NK-92 treated with Interleukin-12 subunit alpha and Interleukin-12 subunit beta, amount 100 ng/mL, for 24 hours (cell line): ENCODE measurements at places on chromosomes 3 and 15.

DNA sequence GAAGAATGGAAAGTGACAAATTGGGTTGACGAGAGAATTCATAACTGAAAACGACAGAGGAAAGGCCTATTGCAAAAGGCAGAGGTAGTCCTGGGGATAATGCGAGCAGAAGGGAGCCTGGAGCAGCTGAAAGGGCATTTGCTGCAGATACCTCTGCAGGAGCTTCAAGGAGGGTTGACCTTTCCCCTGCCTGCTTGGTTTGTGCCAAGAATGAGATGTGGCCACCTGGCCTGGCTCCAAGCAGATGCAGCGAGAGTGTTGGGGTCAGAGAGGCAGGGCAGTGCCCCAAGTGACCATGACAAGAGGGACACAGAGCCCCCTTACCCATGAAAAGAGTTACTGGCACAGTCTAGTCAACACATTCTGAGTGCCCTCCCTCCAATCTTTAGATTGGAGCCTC is 43.5 kb downstream of the SLC41A3 start:
- no peak for DNase-seq

DNA sequence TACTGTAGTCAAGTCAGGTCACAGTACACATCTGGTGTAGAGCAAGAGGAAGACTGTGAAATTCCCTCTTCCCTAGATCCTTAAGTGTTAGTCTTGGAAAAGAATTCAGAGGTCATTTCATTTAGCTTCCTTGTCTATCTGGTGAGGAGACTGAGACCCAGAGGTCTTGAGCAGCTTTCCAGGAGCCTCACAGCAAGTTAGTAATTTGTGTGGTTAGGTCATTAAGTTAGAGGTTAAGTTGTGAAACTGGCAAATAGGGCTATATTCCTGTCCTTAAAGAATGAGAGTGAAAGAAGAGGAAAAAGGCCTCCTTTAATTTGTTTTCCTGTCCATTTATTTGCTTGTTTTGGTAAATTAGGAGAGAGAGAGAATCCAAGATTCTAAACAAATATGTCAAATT is 9.0 kb downstream of the PODXL2 start:
- no peak for DNase-seq

- DNase-seq, result no peak
These were observed 46.0 kb downstream of the SUCNR1 start for GRCh38 chr3:151919446-151919845.

DNA sequence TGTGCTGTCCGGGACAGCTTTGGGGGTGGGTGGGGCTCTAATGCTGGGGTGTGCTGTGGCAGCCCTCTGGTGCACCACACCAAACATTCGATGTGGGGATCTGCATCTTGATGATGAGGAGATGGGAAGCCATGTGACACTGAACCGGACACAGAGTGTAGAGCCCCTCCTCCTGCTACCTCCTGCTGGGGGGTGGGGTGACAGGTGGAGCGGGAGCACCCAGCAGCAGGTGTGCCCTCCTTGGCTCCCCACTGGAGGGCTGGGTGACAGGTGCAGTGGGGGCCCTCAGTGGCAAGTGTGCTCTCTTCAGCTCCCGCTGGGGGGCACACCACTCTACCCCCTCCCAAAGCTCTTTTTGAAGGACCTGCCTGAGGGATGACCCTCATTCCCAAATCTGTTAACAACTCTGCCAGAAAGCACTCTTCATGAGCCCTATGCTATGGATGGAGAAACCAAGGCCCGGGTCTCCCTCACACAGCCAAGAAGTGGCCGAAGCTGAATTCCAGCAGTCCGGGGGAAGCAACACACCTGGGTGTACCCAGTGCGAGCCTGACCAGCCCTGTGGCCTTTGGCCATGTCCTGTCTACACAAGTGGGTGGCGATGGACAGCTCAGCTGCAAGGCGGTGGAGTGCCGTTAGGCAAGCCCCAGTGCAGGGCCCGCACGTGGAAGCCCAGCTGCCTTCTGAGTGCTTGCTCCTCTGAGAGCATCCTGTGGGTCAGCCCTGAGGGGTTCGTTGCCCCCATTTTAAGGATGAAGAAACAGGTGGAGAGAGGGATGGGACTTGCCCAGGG is 609 bp upstream of the UROC1 start:
- DNase-seq, result no peak

DNA sequence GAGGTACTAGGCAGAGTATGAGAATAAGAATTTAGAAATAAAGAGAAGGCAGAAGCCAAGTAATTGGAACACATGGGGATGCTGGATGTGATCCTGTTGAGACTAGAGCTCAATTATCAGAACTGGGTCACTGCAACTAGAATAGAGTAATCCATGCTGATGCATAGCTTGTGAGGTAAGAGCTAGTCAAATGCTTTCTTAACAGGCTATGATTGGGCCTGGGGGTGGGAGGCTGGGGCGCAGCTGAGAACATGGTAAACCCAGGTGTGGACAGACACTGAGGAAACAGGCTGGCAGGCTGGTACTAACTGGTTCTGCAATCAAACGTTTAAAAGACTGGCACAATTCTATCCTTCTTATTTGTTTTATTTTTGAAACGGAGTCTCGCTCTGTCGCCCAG is 50.5 kb upstream of the LRRFIP2 start:
- DNase-seq, result no peak

DNA sequence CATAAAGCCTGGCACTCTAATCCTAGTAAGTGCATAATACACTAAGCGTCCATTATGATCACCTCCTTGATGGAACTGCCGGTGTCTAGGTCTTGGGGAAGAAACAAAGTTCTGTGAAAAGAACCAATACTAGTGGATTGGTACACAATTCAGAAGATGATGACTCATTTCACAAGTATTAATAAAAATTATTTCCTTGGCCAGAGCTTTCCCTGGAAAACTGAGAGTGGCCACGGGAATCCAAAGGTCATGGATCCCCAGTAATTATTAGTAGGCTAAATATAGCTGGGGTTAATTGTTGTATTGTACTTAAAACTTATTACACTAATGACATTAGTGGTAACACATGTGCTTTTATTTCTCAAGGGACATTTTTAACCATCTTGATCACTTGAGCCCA is 808.0 kb upstream of the NR2F2 start:
- no peak for DNase-seq

DNA sequence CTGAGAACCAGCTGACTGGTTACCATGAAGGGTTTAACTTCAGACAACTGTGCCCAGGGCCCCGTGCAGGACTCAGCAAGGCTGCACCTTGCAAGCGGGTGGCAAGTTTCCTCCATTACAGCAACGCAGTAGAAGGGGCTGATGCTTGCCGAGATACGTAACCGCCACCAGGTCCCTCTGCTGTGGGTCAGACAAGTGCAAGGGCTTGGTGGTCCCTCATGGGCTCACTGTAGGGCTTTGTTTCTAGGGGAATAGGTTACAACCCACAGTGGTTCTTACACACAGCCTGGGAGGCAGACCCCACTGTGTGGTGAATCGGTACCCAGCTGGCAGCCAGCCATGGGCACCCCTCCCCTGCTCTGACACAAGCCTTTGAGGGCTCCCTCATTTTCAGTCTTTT is 15.5 kb upstream of the SNRPA1 start:
- no peak for DNase-seq

DNA sequence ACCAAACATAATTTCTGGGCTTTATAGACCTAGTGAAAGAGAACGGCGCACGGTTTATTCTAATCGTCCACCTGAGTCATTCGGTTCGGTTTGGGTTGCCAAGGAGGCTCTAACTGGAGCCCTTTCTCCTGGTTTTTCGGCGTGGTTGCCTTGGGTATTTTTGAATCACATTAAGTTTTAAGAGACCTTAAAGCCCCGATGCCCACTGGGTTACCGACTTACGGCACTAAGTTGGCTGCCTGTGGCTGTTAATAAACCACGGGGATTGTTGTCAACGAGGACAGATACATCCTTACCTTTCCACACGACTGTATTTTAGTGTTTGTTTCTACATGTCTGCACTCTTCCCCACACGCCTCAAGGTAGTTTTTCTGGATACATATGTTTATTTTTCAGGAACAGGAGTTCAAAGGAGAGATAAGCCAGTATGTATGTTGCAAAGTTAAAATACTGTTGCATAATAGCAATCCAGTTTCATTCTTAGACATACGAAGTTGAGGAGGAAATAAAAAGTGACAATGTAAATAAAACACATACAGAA is 1.2 kb upstream of the ANP32A start:
- no peak for DNase-seq

DNA sequence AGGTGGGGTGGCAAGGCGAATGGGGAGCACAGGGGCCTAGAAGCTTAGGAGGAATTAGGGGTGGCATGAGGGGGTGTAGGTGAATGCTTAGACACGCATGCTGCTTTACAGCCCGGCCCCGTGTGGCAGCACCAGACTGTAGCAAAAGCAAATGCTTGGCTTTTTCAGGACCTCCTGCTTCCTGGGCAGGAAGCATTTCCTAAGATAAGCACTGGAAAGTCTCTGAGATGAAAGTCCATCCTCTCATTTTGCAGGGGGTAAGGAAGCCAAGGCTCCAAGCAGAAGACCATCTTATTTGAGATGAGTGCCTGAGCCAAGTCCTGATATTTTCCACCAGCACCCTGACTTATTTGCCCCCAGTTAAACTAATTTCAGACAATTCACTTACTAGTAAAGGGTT is 12.9 kb downstream of the SSUH2 start:
- no peak for DNase-seq

GRCh38 chr3:53833053-53833645 is 13.1 kb downstream of the CHDH start:
- DNase-seq, result no peak

- no peak for DNase-seq
These were observed 14.4 kb downstream of the MST1R start for GRCh38 chr3:49889296-49889695.

DNA sequence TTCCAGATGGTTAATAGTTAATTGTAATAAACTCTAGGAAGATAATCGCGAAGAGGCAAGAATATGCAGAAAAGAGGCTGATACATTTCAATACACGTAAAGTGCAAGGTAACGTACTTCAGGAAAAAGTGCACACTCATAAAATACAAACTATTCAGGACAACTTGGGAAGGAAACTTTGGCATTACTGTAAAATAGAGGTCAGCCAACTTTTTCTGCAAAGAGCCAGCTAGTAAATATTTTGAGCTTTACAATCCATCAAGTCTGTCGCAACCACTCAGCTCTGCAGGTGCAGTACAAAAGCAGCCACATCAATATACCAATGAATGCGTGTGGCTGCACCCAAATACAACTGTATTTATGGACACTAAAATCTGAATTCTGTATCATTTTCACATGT is 51.6 kb upstream of the THUMPD3 start:
- DNase-seq, result no peak

- DNase-seq, result no peak
These were observed 176.9 kb downstream of the BBX start for GRCh38 chr3:107699682-107700081.

DNA sequence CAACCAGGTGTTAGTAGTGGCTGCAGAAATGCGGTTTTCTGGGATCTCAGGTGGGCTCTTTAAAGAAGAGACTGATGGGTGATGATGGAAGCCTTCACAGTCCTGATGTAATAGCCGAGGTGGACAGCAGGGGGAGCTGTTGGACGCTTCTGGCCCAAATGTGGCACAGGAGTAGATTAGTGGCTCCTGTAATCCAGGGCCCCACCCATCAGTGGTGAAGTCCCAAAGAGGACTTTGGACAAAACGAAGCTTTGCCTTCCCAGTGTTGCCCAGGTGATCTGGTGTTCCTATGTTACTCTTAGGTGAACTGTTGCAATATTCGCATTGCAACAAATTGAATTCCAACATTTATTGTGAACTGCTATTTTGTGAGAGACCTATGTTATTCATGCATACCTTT is 31.8 kb upstream of the MYZAP start:
- DNase-seq, result peak; percentile 53

- no peak for DNase-seq
These were observed 349.7 kb downstream of the TUSC7 start for GRCh38 chr3:117059067-117059955.

DNA sequence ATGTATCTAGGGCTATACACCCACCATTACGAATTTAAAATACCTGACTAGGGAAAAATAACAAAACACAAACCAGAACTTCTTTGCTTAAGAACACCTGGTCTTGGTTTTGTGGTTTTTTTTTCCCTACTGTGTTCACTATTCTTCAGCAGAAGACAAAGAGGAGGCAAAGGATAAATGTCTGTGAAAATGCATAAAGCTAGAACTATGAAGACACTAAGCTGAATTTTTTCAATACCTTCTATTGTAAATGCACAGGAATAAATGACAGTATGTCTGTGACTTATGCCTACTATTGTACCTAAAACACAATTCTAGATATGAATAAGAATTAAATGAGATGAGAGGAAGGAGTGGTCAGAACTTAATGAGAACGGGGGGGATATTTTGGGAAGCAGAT is 86.9 kb downstream of the TBL1XR1 start:
- DNase-seq, result no peak

DNA sequence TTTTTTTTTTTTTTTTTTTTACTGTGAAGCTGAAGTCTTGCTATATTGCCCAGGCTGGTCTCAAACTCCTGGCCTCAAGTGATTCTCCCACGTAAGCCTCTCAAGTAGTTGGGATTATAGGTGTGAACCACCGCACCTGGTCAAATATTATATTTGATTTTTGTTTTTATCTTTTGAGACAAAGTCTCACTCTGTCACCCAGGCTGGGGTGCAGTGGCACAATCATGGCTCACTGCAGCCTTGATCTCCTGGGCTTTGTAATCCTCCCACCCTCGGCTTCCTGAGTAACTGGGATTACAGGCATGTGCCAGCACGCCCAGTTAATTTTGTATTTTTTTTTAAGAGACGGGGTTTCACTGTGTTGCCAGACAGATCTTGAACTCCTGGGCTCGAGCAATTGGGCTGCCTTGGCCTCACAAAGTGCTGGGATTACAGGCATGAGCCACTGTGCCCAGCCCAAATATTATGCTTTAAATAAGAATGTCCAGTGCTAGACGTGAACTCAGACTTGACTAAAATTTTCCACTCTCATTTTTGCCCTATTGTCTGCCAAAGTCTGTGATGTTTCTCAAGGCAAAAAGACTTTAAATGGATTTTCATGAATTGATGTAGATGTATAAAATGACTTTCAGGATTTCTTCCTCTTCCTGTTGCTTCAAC is 33.4 kb upstream of the CRBN start:
- no peak for DNase-seq

- no peak for DNase-seq
These were observed 144.1 kb downstream of the FEZF2 start for GRCh38 chr3:62229211-62229610.

DNA sequence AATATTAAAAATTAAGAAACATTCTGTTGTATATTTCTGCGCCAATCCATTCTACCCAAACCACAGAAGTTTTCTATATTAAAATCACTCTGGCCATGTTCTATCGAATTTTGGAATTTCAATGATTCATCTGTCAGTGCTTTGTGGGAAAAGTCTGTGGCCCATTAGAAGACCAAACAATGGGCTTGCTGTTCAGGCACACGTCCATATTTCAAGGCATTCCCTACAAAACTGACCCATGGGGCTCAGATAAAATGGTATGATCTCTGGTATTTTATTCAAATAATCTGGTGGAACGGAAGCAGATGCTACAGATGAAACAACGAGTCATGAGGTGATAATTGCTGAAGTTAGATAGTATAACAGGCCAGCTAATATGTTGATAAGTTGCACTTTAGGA is 12.4 kb downstream of the NPHP3 start:
- DNase-seq, result no peak

DNA sequence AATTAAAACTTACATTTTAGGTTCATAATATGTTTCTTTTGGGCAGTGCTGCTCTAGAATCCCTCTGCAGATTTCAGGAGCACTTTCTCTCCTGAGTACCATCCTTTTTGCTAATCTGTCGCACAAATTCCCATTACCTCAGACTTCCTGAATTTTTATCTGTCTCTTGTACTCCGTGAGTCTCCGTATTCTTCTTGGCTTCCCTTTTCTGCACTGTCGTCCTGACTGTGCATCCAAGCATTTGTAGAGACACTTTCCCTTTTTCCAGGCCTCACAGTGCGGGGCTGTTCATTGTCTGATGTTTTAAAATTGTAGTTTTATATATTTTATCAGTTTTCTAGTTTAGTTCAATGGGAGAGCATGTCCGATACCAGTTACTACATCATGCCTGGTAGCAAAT is 27.3 kb downstream of the MEF2A start:
- DNase-seq, result no peak
